ENCODE measurements at places on chromosomes 2 and 18.

DNA sequence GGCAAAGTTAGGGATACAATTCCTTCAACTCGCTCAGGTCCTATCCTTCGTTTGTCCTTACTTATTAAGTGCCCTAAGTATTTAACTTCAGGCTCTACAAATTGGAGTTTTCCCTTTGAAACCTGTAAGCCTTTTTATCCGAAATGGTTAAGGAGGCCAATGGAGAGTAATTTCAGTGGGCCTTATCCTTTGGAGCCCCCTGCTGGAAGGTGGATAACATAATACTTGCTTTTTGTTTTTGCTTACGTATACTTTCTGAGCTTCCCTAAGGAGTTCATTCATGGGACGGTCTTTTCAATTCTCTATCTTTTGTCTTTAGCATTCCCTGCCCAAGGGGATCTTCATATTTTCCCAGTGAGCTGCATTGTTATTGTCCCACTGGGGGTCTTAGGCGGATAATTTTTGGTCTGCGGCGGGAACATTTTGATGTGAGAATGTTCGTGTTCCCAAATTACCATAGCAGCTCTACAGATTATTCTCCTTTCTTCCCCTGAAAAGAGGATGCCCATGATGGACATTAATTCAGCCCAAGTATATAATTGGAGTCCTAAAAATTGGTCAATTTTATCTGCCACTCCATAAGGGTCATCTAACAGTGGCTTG lies 34.4 kb upstream of the TRAPPC8 start:
- peak; percentile 32 for DNase-seq

DNA sequence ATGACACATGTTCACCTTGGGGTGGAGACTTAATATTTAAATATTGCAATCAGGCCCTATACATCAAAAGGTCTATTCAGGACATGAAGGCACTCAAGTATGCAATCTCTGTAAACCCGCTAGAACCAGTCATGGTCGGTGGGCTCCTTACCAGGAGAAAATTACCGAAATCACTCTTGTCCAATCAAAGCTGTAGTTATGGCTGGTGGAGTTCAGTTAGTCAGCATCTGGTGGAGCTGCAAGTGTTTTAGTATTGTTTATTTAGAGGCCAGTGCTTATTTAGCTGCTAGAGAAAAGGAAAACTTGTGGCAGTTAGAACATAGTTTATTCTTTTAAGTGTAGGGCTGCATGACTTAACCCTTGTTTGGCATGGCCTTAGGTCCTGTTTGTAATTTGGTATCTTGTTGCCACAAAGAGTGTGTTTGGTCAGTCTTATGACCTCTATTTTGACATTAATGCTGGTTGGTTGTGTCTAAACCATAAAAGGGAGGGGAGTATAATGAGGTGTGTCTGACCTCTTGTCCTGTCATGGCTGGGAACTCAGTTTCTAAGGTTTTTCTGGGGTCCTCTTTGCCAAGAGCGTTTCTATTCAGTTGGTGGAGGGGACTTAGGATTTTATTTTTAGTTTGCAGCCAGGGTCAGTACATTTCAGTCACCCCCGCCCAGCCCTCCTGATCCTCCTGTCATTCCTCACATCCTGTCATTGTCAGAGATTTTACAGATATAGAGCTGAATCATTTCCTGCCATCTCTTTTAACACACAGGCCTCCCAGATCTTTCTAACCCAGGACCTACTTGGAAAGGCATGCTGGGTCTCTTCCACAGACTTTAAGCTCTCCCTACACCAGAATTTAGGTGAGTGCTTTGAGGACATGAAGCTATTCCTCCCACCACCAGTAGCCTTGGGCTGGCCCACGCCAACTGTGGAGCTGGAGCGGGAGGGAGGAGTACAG lies 108.1 kb downstream of the XRCC5 start:
- DNase-seq, result peak; percentile 93

GRCh38 chr2:227234429-227234828 lies 70.0 kb downstream of the COL4A3 start:
- DNase-seq, result no peak

GRCh38 chr18:52615321-52615720 lies 275.3 kb downstream of the DCC start:
- DNase-seq, result no peak

GRCh38 chr2:145598434-145598833 lies 1078.5 kb upstream of the ZEB2 start:
- peak; percentile 44 for DNase-seq

DNA sequence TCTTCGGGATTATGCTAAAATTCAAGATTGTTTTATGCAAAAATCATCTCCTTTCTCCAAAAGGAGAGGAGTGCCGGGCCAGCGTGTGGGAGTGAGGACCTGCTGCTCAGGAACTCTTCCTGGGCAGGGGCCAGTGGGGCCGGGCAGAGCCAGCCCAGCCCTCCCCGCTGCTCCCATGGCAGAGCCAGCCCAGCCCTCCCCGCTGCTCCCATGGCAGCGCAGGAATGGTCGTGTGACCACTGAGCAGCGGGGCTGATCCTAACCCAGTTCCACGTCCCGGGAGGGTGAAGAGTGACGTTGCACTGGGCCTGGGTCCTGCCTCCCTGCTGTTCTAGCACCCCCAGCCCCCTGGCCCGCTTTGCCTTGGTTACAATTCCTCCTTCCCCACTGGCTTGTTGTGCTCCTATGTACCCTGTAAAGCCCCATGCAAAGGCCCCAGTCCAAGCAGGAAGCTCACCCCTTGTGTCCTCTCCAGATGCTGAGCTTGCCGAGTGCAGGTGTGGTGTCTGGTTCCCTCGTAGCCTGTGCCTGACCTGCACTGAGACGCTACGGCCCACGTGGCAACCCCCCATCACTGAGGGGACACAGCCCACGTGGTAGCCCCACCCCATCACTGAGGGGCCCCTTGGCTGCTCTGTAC lies 11.4 kb upstream of the NEU4 start:
- DNase-seq, result no peak

GRCh38 chr2:185984670-185985069 lies 246.1 kb downstream of the FSIP2 start:
- peak; percentile 1 for DNase-seq

GRCh38 chr2:1586923-1587840 lies 157.1 kb downstream of the PXDN start:
- peak; percentile 70 for DNase-seq

DNA sequence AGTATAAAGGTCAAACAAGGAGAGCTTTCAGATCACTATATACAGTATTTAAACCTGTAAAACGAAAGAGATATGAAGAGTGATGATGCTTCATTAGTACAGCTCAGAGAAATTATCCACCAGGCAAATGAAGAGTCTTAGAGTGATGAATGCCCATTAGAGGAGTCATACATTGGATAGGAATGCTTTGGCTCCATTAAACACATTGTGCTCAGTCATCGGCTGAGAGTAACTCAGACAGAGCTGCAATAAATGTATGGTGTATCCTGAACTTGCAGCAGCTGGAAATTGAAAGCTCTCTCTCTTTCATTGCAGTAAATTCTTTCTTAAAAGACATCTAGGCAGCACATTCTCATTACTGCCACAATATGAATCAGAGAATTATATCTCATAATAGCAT lies 340.8 kb upstream of the SPHKAP start:
- DNase-seq, result peak; percentile 18

- DNase-seq, result no peak
Observed at GRCh38 chr18:28995319-28995718, 818.4 kb upstream of the CDH2 start.

DNA sequence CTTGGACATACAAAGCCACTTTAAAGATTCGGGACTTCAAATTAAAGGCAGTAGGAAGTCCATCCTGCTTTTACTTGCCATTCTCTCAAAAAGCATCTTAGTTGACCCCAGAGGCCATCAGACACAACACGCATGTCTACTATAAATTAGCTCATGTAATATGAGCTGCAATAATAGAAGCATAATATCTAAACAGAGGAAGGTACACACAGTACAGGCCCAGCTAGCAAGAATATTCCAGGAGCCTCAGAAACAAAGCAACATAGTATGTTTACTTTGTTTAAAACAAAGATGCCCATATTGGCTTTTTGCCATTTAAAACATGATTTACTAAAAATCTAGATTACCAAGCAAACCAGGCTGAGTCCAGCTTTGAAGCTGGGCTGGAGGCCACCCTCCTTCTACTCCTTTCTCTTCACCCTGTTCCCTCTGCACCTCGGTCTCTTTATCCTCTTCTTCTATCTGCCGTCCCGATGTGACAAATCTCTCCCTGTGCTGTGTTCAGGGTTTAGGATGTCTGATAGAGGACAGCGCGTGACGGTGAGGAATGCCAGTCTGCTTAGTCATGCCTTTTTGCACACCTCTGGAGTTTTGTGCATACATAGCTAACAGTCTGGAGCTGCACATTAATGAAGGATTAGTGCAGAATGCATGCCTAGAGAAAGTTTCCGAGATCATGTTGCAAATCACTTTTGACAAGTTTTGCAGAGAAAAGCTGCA lies 28.2 kb downstream of the DTNA start:
- DNase-seq, result peak; percentile 26

DNA sequence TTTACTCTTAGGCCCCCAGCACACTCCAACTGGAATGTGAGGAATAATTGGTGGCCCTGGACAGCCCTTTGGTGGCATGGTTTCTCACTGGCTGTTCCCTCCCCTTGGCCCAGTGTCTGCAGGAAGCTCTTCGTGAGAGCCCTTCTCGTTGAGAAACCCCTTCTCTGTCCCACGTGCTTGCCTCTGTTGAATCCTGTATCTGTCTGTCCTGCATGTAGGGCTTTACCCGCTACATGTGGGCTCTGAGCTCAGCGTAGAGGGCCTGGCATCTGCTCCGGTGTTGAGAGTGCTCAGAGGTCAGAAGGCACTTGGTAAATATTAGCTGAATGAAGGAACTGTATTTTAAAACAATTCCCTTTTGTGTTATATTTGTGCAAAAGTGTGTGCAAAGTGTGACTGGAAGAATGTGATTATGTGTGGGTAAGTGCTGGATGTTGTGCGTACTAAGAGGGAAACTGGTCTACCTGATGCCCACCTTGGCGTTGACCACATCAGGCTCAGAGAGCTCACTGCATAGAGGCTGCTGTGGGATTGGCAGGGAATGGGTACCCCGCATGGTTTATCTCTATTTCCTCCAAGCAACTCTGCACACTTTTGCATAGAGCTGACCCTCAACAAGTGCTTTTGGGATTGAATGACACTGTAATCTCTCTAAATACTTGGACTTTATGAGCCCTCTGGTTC lies 40.0 kb downstream of the RNF144A start:
- no peak for DNase-seq

- DNase-seq, result no peak
Observed at GRCh38 chr2:652881-653480, 24.2 kb downstream of the TMEM18 start.

DNA sequence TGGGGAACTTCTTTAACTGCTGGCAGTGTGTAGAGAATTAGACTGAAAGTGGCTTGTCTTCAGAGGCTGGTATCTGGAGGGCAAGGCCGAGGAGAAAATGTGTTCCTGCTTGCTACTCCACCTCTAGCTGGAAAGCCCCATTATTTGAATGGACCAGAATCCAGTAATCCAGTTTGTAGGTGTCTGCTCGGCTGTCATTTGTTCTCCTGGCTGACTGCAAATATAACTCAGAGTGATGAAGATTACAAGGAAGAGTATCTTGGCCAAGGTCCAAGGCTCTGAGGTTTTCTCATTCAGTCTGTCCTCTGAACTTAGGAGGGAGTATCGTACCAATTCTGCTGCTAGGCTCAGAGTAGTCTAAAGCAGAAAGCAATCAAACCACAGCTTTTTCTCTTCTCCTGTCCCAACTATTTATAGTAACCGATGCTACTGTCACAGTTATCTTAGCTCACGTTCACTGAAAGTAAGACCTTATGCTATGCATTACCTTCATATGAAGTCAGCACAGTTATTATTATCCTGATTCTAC lies 228.6 kb downstream of the SETBP1 start:
- peak; percentile 32 for DNase-seq

GRCh38 chr18:3012136-3013023 lies 564 bp downstream of the LPIN2 start:
- peak; percentile 21 for DNase-seq

- DNase-seq, result peak; percentile 52
Observed at GRCh38 chr18:13577091-13577697, 149.2 kb downstream of the FAM210A start.

DNA sequence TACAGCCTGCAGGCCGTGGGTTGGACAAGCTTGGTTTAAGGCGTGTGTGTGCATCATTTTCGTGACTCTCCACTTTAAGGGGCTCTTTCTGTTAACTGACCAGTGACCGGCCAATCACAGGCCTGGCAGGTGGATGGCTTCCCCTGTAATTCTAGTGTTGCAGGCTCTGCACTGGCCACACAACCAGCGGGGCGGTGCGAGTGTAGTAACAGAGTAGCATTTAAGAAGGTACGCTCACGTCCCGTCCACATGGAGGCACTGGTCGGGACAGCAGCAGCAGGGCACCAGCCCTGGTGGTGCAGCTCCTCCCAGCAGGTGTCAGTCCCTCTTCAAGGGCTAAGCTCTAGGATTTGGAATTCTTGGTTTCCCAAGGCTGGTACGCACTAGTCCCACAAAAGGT lies 8.0 kb upstream of the ANO7 start:
- DNase-seq, result no peak

- no peak for DNase-seq
Observed at GRCh38 chr2:113169002-113169530, 4.7 kb upstream of the PSD4 start.

DNA sequence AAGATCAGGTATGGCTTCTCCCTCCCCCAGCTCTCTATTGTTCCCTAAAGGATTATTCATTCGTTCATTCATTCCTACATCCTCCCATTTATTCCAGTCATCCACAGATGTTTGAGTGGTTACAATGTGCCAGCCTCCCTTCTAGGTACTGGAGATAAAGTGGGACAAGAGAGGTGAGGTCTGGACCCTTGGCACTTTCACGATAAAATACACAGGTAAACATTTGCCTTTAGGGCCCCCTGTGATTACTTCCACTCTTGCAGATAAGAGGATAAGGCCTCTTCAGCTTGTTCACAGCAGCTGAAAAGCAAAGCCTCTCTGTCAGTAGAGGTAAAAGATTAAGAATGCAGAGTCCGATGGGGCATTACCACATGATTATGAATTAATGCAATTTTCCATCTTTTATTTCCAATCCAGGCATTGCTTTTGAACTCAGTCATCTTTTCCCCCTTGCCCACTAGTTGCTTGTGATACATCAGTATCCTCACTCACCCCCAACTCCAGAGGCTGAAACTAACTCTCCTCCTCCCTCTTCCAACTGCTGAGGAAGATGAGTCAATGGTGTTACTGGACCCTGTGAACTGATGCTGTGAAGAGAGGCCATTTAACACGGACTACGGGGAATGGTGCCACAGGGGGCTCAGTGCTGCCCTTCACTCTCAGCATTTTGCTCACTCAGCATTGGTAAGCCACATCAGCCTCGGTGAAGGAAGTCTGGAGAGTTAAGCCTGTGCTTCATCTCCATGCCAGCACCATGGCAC lies 1.1 kb upstream of the DPP4 start:
- DNase-seq, result peak; percentile 67

DNA sequence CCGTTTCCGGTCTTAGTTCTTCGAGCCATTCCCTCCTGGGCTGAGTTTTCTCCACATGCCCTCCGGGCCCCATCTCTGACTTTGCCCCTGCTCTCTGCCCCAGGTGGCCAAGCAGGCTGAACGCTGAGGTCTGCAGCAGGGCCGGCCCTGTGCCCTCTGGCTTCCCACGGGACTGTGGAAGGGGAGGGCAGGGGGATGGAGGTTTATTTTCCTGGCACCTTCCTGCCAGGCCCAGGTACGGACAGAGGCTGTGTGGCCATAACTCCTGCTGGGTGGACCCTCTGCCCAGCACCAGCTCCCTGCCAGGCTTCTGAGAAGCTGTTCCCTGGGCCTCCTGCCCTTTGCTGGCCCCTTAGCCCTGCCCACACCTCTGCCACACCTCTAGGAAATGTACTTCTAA lies 164.0 kb downstream of the TFCP2L1 start:
- DNase-seq, result no peak

- DNase-seq, result peak; percentile 52
Observed at GRCh38 chr2:55090702-55091101, 40.5 kb upstream of the RTN4 start.

GRCh38 chr2:138124521-138124920 lies 160.2 kb downstream of the HNMT start:
- no peak for DNase-seq

Measured in M059J (cell line).